ENCODE measurements at places on chromosomes 1 and 21.

GRCh38 chr1:156451505-156452160 is 48.9 kb downstream of the MEF2D start:
- no peak for DNase-seq

- DNase-seq = no peak
Observed at GRCh38 chr1:229792012-229792975, 166.2 kb downstream of the URB2 start.

DNA sequence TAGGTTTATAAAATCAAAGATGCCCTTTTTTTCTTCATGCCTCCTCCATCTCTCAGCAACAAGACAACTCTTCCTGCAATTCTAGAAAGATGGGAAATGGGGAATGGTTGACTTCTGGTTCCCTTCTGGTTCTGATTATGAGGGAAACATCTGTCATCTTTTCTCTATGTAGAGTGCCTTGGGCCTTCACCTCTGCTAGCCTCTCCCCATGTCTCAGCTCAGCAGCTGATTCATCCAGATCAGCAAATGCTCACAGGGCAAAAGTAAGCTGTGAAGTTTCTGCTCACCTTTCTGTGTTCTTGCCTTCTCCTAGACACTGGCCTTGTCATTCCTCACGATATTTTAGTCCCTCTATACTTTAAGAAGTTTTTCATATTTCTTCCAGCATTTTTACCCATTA is 17.8 kb upstream of the BECN2 start:
- DNase-seq = no peak

- no peak for DNase-seq
Observed at GRCh38 chr1:171935086-171935485, 93.8 kb downstream of the DNM3 start.

GRCh38 chr1:176199707-176200106 is 7.4 kb downstream of the COP1 start:
- DNase-seq = no peak

GRCh38 chr1:20210736-20211460 is 24.6 kb upstream of the PLA2G2C start:
- no peak for DNase-seq

DNA sequence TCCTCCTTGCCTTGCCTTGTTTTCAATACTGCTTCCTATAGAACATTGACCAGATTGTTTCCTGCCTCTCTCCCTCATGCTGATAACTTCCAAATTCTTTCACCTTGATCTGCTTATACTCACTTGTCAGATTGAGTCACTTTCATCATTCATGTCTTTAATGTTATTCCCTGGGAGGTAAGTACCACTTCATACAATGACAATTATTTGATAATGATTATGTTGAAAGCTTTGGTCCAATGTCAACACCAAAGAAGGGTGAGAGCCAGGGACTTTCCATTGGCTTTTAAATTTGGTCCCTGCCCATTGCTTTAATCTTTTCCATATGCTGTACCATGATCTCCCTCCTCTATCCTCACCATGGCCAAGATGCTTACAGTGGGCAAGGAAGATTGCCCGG is 137.4 kb downstream of the SYT2 start:
- no peak for DNase-seq

GRCh38 chr1:201551877-201552731 is 13.2 kb downstream of the NAV1 start:
- no peak for DNase-seq

DNA sequence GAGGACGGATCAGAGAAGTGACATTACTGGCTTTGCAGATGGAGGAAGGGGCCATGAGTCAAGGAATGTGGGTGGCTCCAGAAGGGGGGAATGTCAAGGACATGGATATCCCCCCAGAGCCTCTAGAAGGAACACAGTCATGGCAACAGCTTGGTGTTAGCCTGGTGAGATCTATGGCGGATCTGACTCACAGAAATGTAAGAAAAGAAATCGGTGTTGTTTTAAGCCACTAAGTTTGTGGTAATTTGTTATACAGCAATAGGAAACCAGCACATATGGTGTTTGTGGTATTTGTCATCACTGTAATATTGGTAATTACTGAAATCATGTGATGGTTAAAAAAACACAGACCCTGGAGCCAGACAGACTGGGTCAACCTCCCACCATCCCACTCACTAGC is 236.2 kb downstream of the SETD4 start:
- DNase-seq = no peak

DNA sequence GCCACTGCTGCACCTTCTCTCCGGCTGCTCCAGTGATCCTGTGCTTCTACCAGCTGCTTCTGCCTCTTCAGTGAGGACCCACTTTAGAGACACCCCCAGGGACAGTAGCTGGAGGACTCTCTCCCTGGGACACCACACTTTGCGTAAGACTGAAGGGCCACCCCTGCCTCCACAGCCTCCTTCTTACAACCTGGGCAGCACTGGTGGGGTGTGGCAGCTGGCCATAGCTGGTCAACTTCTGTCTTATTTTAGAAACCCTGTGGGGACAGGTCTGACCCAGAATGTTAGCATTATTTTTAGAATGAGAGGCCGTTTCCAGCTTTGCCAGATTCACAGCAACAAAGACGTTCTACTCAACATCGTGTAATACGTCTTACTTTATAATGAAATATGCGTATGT is 1.1 kb upstream of the KRTAP10-9 start:
- DNase-seq = no peak

DNA sequence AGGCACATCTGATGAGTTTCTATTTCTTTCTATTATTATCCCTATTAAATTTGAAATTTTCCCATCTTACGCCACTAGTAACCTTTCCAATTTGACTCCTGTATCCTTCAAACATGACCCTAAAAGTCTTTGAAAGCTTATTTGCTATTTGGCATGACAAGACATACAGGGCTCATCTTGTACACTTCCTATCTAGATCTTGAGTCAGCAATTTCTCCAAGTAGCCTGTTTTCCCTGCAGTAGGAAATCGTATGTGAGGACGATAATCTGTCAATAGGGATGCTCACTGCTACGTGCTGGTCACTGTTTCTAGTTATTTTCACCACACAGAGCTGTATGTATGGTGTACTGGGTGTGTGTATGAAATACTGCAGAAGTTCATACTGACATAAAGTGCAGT is 142.7 kb downstream of the CDC42BPA start:
- DNase-seq = no peak

All from activated T-cell treated with anti-CD3 and anti-CD28 coated beads, Interleukin-2, amount 50 U/mL, for 4 hours (primary cell).